ENCODE measurements at places on chromosomes 3 and 15.

- no peak for DNase-seq
Observed at GRCh38 chr15:23483821-23484299, 36.8 kb upstream of the GOLGA6L2 start.

DNA sequence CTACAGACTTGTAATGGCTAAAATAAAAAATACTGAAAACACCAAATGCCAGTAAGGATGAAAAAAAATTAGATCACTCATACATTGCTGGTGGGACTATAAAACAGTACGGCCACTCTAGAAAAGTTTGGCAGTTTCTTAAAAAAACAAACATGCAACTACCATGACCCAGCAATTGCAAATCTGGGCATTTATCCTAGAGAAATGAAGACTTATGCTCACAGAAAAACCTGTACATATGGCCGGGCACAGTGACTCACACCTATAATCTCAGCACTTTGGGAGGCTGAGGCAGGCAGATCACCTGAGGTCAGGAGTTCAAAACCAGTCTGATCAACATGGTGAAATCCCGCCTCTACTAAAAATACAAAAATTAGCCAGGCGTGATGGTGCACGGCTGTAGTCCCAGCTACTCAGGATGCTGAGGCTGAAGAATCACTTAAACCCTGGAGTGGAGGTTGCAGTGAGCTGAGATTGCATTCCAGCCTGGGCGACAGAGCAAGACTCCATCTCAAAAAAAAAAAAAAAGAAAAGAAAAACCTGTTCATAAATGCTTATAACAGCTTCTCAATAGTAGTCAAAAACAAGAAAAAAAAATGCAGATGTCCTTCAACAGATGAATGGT is 5.6 kb downstream of the TP53BP1 start:
- DNase-seq = no peak

DNA sequence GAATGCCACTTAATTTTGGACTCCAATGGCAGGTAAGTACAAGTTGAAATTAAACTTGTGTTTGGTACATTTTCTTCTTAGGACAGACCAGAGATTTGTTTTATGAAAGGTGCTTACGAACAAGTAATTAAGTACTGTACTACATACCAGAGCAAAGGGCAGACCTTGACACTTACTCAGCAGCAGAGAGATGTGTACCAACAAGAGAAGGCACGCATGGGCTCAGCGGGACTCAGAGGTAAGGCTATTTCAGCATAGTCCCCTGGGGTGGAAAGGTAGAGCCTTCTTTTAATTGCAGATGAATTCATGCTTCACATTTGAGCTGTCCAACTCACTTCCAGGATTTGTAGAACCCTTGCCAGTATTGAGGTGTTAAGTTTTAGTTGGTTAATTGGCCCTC is 51.4 kb downstream of the ASTE1 start:
- DNase-seq = no peak

DNA sequence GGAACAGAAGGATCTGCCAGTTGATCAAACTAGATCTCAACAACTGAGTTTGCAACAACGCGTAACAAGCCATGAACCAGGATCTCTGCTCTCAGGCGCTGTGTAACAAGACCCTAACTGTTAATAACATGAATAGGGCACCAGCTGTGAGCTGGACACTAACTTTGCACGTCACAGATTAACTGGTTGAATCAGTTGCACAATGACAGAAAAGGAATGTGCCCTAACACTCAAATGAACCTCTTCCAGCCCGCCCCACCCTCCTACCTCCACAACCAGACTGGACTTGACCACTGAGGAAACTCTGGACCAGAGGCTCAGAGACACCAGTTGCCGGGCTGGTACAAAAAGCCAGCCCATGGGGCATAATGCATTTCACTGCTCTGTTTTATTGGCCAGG is 34.3 kb downstream of the MCF2L2 start:
- no peak for DNase-seq

DNA sequence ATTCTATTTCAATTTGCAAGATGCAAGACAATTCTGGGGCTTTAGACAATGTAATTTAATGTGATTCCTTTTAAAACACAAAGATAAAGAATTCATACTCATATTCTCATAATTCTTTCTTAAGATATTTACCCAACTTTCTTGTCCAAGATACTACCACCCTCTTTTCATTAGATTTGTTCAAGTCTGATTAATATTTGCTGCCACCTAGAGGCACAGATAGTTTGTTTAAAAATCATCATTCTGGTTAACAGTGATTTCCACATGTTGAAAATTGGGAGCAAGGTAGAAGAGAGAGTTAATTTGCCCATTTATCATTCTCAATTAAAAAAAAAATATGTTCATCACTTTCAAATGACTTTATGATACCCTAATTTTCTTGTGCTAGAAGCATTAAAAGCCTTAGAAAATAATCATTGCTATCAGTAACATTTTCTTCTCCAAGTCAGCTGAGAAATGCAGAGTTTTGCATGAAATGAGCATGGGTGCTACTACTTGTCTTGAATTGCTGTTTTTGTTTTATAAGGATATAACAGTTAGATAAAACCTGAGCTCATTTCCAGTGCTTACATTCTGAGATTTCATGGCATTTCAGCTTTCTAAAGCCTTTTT is 11.6 kb downstream of the TAMM41 start:
- no peak for DNase-seq

GRCh38 chr3:61626484-61626883 is 65.1 kb downstream of the PTPRG start:
- DNase-seq = no peak

GRCh38 chr3:145807990-145808389 is 353.0 kb downstream of the PLOD2 start:
- no peak for DNase-seq

- DNase-seq = no peak
Observed at GRCh38 chr3:71847794-71848193, 62.8 kb upstream of the PROK2 start.

- no peak for DNase-seq
Observed at GRCh38 chr3:167051421-167051820, 328.7 kb downstream of the ZBBX start.

DNA sequence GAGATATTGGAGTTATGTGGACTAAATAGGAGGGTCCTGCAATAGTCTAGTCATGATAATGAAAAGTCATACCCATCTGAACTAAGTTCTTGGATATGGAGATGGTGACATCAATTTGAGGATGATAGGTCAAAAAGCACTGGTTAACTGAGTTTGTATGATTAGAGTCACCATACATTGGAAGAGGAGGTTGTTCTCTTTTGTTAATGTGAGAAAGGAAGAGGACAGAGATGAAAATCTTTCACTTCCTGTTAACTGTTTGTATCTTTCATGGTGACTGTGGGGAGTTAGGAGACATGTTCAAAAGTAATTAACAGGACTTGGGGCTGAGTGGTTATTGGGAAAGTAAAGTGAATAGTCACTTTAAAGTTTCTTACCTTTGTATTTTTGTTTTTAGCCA is 11.1 kb downstream of the TMEM62 start:
- DNase-seq = no peak

- DNase-seq = no peak
Observed at GRCh38 chr3:186236357-186237020, 125.5 kb downstream of the DGKG start.

GRCh38 chr3:14608298-14608697 is 43.3 kb upstream of the CCDC174 start:
- DNase-seq = no peak

DNA sequence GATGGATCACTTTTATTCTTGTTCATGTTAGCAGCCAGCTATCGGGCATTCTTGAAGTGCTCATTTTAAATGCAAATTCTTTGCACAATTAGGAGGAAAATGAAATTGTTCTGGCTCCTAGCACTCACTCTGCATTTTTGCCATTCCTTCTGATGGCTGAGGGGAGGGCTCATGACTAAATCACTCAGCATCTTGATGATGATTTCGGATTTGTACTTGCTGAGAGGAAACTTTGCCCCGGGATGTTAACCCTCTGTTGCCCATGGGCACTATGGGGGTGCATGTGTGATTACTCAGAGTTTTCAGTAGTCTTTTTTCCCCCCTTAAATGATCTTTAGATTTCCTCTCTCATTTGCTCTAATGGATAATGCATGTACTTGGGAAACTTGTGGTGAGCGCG is 299.6 kb upstream of the C2CD4B start:
- no peak for DNase-seq

DNA sequence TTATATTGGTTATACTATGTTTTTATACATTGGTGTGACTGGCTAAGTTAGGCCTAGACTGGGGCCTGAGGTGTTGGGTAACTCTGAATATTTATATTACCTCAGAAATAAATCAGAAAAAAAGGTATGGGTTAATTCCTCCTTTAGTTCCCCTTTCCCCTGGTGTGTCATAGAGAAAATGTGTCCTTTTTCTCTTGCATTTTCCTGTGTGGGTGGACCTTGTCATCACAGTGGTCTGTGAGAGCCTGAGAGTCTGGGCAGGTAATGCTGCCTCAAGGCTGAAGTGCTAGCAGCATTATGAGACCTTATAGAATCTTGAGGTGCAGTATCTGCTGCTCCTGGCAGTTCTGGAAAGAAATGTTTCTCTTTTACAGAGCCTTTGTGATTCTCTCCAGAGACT is 69.7 kb downstream of the PCOLCE2 start:
- no peak for DNase-seq

DNA sequence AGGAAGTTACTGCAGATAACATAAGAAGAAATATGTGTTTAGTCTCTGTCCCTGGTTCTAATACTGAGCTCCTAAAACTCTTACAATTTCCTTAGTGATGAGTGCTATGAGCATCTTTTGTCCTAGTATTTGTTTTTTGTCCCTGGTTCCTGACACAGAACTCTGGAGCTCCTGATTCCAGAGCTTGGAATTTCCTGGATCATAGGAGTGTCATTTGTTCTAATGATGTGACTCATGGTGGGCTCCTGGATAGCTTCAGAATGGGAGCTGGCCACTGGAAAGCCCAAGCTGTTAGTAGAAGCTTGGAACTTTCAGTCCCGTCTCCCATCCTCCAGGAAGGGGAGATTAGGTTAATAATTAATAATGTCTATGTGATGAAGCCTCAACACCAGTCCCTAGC is 98.2 kb downstream of the CNTN6 start:
- no peak for DNase-seq

- DNase-seq = no peak
Observed at GRCh38 chr3:145087038-145087437, 1073.9 kb downstream of the PLOD2 start.

DNA sequence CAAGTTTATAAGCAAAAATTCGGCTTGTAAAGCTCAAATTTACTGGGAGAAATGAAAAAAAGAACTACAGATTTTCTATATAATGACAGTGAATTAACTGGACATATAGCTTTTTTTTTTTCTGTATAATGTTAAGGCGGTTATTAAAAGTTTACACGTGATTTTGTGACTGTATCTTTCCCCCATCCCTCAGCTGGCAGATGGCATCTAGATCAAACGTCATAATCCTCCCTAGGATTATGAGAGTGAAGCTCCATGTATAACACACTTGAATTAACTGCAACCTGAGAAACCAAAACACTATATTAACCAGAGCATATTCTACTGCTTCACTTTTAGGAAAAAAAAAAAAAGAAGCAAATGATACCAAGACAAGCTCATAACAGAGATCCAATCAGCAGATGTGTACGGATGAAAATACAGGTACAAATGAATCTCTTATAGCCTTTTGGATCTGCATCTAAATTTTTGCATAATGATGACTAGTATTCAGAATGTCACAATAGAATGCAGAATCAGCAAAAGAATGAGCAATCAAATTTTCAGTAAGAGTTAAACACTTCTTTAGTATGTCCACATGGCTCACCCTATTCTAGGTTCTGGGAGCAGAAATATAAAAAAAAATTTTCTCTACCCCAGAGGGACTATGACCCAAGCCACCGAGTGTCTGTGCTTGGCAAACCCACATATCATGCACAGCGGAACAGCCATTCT is 12.4 kb downstream of the MOBP start:
- DNase-seq = peak; percentile 93

- DNase-seq = no peak
Observed at GRCh38 chr3:143850877-143851276, 2.6 kb upstream of the SLC9A9 start.

DNA sequence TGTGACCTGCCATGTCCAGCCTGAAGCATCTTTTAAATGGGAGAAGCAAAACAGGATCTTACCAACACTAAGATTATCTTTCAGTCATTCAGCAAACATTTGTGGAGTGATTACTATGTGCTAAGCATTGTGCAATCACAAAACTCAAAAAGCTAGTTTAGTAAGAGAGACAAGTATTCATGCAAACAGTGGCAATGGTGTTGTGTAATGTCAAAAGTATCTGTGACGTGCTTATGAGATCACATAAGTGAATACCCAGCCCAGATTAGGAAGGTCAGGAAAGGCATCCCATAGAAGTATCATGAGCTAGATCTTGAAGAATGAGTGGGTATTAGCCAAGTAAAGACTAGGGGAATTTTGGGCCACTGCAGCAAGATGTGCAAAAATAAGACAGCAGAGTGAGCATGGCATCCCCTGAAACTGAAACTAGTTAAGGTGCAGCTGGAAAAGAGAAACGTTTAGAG is 32.1 kb downstream of the SEC62 start:
- DNase-seq = no peak

DNA sequence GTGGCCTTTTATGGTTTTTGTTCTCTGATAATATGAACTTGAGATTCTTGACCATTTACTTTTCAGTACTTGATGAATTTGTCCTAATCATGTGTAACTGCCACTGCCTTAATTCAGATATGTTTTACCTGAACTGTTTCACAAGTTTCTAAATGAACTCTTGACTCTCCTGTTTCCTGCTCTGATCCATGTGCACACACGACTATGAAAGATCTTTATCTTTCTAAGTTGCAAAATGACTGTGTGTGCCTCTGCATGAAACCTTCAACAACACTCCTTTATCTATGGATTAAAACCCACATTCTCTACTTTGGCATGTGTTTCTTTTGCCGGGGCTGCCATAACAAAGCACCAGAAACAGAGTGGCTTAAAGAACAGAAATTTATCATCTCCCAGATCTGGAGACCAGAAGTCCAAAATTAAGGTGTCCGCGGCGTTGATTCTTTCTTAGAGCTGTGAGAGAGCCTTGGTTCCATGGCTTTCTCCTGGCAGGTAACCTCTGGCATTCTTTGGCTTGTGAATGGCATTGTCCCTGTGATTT is 275.0 kb downstream of the ADAMTSL3 start:
- no peak for DNase-seq

- no peak for DNase-seq
Observed at GRCh38 chr15:25171856-25172687, 217.3 kb downstream of the SNRPN start.

DNA sequence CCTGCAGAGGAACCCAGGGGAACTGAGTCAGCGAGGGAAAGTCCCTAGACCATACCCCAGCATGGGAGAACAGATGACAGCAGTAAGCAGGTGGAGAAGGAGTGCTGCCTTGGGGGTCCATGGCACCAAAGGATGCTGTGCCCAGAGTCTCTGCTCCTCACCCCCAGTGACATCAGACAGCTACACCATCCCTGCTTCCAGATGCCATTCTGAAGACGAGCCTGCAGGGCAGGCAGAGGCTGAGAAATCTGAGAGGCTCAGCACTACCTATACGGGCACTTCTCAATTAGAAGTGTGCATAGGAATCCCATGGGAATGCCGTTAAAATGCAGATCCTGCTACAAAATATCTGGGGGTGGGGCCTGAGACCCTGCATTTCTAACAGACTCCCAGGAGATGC is 211.3 kb upstream of the NSMCE3 start:
- no peak for DNase-seq

Measured in NCI-H524 treated with DMSO at 0.1 percent for 48 hours (cell line).